SHP77 treated with DMSO at 0.1 percent for 48 hours (cell line): ENCODE measurements at places on chromosomes 7 and 10.

DNA sequence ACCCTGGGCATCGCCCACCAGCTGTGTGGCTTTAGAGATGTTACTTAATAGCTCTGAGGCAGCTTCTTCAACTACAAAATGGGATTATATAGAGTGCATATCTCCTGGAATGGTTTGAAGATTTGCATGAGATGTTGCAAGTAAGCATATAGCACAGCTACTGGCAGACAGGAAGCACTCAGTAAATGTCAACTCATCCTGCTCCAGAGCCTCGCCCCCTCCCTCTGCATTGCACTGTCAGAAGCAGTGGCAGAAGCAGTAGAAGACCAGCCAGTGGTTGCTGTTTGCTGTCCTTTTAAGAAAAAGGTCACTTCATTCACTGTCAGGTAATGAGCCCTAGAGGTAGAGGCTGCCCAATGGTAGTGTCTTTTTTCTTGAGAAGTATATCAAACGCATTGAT lies 180.0 kb upstream of the GHITM start:
- DNase-seq: no peak

DNA sequence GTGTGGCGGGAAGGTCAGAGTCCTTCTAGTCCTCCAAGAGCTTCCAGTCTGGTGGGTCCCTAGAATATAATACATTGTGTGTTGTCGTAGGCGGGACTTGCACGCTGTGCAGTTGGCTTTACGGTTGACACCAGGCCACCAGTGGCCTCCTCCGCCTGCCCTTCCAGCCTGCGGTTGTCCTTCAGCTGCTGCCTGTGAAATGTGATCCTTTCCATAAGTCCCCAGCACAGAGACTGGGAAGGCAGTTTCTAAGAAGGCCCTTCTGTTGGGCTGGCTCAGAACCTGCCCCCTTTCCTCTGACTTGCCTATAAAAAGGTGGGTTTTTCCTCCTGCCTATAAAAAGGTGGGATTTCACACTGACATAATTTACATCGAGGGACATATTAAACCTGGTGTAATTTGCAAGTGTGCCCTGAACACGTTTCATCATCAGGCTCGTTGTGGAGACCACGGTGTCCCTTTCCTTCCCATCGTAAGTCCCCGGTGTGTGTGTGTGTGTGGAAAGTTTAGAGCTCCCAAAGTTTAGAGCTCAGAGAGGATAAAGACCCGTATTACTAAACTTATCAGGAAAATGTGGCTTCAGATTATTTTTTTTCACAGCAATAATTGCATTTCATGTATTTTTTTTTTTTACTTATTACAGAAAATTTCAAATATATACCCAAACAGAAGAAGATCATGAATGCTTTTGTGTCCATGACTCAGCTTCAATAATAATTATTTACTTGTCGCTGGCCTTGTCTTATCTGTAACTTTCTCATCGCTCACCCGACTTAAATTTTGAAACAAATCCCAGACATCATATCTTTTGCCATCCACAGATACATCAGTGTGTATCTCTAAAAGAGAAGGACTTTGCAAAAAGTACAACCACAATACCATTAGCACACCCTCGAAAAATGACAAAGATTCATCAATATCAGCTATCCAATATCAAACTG lies 45.1 kb downstream of the CUX1 start:
- peak; percentile 9 for DNase-seq

- DNase-seq: no peak
Measured at GRCh38 chr10:37930423-37930822, 46.0 kb downstream of the ZNF25 start.

DNA sequence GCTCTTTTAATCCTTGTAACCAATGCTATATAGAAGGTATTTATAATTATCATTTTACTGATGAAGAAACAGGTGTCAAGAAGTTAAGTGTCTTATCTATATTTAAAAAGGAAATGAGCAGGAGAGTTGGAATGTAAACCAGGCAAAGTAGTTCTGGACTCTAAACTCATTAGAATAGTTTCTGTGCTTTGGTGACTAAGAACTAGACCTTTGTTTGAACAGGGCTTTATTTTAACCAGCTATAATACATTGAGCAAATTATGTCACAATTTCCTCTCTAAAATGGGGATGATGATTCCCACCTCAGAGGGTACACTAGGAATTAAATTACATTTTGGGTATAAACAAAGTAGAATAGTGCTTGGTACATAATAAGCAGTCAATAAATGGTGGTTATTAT lies 236.0 kb downstream of the MAGI2 start:
- DNase-seq: no peak

- no peak for DNase-seq
Measured at GRCh38 chr7:138246428-138246827, 170.2 kb downstream of the AKR1D1 start.

- DNase-seq: no peak
Measured at GRCh38 chr7:37283716-37284115, 164.9 kb downstream of the ELMO1 start.

- DNase-seq: no peak
Measured at GRCh38 chr10:79310200-79310865, 36.9 kb upstream of the PPIF start.

- no peak for DNase-seq
Measured at GRCh38 chr10:119149729-119150128, 15.8 kb downstream of the SFXN4 start.

GRCh38 chr7:18414885-18415284 lies 80.7 kb upstream of the HDAC9 start:
- DNase-seq: no peak

DNA sequence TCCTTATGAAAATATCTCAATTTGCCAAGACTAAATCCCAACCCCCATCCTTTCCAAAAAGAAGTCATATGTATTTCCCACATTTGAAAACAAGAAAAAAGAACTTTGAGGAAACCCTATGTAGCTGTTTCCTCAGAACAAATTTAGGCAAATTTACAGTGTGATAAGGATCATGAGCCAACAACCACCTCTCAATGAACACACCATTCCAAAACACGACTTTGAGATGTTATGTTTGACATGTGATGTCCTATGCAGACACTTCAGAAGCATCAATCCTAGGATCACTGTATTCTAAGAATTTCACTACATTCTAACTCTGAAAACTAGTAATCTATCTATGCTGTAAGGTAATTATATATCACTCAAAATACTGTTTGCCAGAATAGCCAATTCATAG lies 62.2 kb downstream of the NT5C2 start:
- DNase-seq: no peak

DNA sequence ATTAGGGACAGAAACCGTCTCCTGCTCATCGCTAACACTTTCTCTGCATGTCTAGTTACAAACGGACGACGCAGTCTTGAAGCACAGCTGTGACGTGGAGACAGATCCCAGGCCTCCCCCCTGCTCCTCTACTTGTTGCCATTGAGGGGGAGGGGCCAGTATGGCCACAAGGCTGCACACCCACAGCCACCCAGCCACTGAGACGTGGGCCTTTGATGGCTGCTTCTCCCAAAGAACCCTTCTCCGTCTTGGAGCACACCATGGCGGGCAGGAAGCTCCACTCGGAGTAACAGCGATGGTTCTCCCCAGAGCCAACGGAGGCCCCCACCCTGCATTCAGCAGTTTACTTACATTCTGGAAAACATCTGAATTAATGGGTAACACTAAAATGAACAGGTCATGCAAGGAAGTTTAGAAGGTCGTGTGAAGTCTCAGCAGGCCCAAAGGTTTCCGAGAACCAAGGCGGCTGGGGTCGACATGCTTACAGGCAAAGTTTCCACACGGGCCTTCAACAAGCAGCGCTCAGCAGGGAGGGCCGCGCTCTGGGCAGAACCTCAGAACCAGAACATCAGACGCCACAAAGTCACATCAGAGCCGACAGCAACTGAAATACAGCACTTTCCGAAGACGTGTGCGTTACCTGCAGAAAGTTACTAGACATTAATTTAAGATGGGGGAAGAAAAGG lies 169.6 kb downstream of the DIP2C start:
- DNase-seq: no peak

GRCh38 chr10:110276603-110277002 lies 28.1 kb downstream of the SMNDC1 start:
- DNase-seq: no peak
